MCF 10A (cell line): ENCODE measurements at places on chromosomes 7 and 10.

DNA sequence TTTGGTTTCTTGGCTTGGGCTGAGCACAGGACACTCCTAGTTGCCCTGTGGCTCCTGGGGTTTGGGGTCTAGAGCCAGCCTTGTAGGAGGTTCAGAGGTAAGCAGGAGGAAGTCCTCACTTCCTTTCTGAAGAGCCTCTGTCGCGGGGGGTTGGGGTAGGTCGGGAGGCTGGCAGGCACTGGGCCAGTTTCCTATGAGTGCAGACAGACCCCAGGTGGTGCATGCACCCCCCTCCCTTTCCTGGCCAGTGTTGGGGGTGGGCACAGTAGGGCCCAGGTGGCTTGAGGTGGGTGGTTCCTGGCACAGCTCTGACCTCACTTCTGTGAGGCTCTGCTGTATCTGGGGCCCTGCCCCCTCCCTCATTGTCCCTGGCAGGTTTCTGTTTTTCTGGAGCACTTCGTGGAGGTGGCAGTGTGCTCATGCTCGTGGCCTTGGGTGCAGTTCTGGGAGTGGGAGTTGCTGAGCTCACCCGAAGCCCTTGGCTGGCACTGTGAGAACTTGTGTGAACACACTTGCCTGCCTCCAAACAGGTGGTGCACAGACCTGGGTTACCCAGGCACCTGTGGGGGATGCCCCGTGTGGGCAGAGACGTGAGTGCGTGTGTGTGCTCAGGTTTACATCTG, 1.8 kb downstream of the PALD1 start:
- DNase-seq, result no peak

- DNase-seq, result peak; percentile 81
Measured at GRCh38 chr7:29539471-29539870, 24.2 kb upstream of the PRR15 start.

DNA sequence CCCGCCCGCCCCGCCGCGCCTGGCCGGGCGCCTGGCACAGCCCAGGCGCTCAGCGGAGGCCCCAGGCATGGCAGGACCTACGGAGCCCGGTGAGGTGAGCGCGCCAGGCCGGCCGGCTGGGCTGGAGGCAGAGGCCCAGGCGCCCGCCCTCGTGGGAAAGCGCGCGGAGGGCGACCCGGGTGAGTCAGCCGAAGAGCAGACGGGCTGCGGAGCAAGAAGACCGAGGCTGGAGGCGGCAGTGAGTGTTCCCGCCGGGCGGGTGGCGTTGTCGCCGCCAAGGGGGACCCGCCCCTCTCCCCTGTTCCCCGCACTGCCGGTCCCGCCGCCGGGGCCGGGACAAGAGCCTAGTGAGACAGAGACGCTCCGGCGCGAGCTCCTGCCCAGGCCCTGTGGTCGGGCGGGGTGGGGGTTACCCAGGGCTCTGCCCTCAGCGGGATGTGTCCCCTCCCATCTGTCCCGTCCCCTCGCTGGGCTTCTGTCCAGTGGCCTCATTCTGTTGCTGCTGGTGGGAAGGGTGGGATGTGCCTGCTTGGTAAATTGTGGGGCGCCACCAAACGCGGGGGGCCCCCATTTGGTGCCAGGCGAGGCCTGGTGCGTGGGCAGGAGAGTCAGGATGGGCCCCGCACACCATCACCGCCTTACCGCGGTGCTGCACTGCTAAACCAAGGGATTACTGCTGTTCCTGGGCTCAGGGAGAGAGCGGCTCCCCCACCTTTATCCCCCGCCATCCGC, 17.0 kb upstream of the NODAL start:
- no peak for DNase-seq

- DNase-seq, result no peak
Measured at GRCh38 chr10:5854131-5854475, 35.6 kb downstream of the ANKRD16 start.

GRCh38 chr7:74307738-74308505, 18.7 kb downstream of the CLIP2 start:
- DNase-seq, result peak; percentile 79

GRCh38 chr7:49294611-49295010, 370.3 kb downstream of the CDC14C start:
- DNase-seq, result peak; percentile 52

GRCh38 chr7:78487464-78487863, 688.9 kb downstream of the PHTF2 start:
- DNase-seq, result no peak

DNA sequence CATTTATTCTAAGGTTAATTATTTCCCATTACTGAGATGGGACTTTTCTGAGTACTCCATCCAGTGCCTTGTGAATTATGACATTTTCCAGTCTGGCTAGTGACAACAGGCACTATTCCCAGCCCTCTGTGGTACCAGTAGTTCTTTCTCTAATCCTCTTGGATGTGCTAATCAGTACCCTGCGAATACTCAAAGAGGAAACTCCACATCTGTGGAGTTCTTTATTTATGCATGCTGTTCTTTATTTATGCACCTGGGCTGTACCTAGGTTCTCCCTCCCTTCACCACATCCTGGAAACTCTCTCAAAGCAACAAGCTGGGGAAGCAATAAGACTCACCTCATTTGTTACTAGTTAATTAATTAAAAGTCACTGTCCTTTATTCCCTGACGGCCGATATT, 83.5 kb downstream of the TSPAN12 start:
- DNase-seq, result no peak

GRCh38 chr7:147363101-147363500, 1227.5 kb upstream of the C7orf33 start:
- DNase-seq, result no peak

- no peak for DNase-seq
Measured at GRCh38 chr10:90344226-90344625, 513.6 kb downstream of the HTR7 start.

- DNase-seq, result peak; percentile 20
Measured at GRCh38 chr7:115748123-115748738, 282.3 kb downstream of the TFEC start.

- no peak for DNase-seq
Measured at GRCh38 chr7:1752771-1753563, 82.9 kb downstream of the ELFN1 start.

- no peak for DNase-seq
Measured at GRCh38 chr7:156017431-156017830, 205.2 kb upstream of the SHH start.

DNA sequence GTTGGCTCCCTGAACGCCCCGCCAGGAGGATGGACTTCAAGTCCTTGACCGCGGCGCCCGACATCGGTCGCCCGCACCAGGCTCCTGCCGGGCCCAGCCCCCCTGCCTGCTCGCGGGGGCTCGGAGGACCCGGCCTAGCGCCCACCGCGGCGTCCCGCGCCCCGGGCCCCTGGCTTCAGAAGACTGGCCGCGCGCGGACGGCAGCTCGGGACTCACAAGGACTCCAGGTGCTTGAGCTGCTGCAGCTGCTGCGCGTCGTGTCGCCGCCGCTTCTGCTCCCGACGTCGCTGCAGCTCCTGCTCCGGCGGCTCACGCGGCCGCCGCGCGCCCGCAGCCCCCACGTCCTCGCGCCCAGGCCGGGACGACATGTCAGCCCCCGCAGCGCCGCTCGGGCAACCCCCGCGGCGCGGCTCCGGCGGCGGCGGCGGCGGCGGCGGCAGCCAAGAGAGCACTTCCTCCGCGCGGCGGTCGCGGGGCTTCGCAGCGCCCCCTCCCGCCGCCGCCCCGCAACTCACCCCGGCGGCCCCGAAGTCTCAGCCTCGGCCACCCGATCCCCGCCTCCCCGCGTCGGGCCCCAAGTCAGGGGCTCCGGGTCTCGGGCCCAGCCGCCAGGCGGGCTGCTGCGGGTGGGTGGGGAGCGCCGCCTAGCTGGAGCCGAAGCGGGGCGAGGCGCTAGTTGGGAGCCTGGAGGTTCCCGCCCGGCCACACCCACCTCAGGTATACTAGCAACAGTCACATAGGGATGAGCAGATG, at the start of gene RP9:
Gene RP9 (minus strand): TSS at position 400 of the 753 bp plus-strand sequence. CDS start 32 bp downstream, at position 368.
- peak; percentile 63 for DNase-seq

DNA sequence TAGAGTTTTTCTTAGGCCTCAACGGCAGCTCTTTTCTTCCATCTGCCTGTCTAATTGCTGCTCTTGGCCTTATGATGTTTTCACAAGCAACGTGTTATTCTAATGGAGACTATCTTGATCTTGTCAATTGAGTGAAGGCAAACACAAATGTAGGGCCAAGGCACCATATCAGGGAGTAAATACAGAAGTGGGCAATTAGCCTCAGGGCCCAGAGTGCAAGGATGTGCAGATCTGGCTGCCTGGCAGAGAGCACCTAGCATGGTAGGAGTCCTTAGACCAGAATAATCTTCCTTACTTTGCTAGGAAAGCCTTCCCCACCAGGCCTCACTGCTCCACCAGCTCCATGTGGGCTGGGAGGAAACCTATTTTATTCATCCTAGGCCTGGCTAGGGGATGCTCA, 590.9 kb downstream of the LRMDA start:
- no peak for DNase-seq

DNA sequence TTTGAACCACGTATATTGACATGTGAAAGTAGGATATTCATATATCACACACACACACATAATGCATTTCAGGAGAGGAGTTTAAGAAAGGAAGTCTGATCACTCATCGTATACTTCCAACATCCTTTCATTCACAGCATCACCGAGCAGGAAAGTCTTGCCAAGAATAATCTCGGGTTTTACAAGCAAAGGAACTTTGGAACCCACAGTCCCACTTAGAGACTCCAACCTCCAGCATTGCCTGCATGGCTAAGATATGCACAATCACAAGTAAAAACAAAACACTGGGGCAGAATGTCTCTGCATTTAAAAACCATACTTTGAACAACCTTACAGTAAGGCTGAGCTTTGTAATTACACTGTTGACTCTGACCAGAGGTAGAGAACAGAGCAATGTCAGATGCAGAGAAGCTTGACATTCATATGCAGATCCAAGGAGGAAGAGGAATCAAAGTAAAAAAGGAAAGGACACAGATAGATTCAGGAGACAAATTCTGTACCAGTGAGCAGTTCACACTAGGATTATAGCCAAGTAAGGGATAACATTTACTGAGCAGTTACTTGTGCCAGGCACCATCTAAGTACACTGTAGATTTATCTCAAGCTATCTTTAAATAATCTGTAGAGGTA, 14.8 kb downstream of the THSD7A start:
- no peak for DNase-seq

- DNase-seq, result peak; percentile 35
Measured at GRCh38 chr10:59585046-59585700, 124.5 kb downstream of the SLC16A9 start.

DNA sequence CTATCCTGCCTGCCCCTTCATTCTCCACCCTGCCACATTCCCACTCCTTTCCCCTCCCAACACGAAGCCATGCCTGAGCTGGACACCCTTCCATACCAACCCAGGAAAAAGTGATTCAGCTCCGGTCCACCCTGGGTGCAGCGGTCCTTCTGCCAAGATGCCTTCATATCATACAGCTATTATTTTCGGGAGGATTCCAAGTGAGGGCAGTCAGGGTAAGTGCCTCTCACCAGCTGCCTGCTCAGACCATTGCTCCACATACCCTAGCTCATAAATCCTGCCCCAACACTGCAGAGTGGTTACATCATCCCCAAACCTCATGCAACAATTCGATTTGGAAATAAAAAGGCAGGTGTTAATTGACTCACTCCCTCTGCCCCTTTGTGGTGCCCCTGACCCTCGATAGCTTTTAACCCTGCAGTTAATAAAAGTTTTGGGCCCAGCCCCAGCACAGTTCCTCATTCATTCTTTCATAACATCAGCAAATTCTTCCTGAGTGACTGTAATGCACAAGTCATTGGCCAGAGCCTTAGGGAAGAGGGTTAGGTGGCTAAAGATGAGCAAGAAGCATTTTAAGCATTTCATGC, 42.6 kb downstream of the ZNF503 start:
- peak; percentile 92 for DNase-seq

GRCh38 chr7:45174328-45174610, 16.7 kb downstream of the RAMP3 start:
- no peak for DNase-seq

GRCh38 chr7:87735360-87735759, 107.2 kb downstream of the RUNDC3B start:
- peak; percentile 24 for DNase-seq
